ENCODE measurements at places on chromosomes 1 and 21.

- DNase-seq: no peak
Measured at GRCh38 chr1:166057650-166058049, 109.2 kb downstream of the FAM78B start.

DNA sequence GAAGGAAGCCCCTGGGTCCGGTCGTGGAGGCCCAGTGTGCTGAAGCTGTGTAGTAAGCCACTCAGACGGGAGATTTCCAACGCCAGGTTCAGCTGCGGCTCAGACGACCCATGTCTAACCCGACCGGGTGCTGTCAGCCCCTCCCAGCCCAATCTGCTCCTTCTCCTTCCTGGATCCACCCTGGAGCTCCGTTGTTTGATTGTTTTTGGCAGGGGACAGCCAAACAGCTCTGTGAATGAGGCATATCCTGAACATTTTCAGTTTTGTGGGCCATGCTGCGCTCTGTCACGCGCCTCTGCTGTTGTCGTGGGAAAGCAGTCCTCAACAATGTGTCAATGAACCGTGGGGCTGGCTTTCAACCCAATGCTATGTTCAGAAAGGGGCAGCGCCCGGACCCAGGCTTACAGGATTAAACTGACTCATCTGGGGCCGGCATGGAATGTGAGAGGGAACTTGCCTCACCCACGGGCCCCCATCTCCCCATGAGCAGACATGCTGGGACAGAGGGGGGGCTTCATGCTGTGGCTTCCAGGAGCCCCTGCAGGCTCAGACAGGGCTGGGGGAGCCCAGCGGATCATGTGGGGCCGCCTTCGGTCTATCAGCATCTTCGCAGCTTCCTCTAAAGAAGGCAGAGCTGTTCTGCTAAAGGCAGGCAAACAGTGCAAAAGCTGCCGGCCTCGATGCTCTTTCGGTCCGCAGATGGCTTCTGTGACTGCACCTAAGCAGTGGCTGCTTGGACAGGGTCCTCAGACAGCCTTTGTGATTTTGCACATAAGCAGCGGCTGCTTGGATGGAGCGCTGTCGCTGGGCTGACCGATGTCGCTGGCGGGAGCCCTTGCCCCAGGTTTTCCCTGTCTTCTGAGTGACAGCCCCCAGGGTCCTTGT lies 101.7 kb downstream of the RIPK4 start:
- no peak for DNase-seq

DNA sequence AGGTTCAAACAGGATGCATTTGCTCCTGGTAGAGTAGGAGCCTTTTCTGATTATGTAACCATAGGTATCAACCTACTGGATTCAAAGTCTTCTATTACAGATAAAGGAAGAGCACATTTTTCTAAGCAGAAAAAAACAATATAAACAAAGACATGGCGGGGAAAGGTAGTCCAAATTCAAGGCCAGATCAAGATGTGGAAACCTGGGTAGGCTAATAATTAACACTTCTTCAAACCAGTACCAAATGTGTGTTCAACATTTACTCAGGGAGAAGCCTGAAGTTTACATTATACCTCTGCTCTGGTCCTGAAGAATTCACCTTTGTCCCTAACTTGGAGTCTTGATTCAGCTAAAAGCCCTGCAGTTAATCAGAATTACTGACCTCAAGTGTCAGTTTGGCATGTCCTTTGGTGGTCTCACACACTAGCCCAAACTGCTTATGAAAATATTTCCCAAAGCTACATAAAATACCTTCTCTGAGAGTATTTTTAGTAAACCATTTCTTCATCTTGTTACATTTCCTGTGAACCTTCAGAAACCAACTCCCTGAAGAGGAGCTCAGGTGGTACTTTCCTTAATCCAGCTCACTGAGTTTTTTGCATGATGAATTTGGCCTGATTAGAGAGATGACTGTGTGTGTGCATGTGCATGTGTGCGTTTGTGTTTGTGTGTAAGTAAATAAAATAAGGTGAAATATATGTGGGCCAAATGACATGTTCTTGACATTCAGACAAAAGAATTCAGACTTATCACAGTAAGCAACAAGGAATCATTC lies 70.2 kb downstream of the TOR3A start:
- DNase-seq: no peak

DNA sequence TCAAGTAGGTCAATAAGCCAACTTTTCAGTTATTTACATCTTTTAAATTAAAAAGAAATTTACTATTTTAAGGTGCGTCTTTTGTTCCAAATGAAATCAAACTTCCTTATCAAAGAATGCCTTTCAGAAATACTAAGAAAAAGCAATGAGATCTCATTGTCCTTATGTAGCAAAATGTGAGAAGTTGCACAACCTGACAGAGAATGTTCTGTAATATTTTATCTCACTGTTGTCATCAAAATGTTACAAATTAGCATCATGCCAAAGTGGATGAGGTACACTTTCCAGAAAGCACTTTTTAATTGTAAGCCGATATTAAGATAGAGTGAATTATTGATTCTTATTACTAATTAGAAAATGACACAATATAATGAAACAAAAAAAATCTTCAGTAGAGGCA lies 50.4 kb downstream of the KCNT2 start:
- DNase-seq: no peak

GRCh38 chr1:195714248-195714647 lies 894.0 kb downstream of the KCNT2 start:
- DNase-seq: no peak
